Fibroblast of gingiva (primary cell): ENCODE measurements at places on chromosomes 16 and 17.

GRCh38 chr17:13306310-13306962 is 288.6 kb upstream of the ELAC2 start:
- peak; percentile 73 for DNase-seq

DNA sequence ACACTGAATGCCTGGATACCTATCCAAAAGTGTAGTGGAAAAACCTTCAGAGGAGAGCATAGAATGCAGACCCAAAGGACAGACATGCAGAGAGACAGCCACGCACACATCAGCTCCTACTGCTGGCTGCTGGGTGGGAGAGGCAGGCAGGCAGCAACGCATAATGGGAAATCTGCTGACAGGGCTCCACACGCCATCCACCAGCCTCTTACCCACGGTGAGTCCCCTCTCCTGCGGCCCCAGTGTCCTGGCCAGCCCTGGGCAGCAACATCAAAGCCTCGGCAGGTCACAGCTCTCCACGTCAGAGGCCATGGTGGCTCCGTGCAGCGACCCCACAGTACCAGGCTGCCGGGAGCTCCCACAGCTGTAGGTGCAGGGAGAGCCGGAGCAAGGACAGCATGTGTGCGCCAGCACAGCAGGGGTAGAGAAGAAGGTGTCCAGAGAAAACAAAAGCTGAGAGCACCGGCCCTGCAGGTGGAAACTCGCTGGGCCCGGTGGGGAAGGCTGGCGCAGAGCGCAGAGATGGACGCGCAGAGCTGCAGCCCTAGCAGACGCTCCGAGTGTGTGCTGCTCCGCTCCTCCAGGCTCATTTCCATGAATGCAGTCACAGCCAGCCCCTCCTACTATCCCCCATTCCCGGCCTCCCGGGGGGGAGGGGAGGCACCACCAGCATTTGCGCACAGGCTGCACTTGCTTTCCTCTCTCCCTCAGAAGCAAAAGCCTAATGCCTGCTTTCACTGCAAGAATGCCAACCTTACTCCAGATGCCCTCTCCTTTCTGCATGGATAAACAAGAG is 58.9 kb downstream of the CYTH1 start:
- no peak for DNase-seq

DNA sequence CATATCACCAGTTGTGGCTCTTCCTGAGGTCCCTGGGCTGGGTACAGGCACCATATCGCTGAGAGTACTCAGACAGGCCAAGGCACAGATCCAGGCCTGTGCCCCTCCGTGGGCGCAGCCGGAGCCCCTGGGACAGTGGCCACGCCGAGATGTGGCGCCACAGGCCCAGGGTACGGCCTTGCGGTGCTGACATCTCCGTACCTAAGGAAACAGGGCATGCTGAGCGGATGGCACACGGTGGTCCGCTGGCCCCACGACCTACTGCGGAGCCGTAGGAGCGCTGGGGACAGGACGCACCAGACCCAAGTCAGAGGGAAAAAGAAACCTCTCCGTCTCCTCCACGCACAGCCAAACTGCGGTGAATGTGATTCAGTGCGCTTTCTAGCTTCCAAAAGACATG is 26.5 kb downstream of the NDUFAF8 start:
- no peak for DNase-seq

- no peak for DNase-seq
Observed at GRCh38 chr17:76013377-76013932, 12.8 kb downstream of the CDK3 start.

DNA sequence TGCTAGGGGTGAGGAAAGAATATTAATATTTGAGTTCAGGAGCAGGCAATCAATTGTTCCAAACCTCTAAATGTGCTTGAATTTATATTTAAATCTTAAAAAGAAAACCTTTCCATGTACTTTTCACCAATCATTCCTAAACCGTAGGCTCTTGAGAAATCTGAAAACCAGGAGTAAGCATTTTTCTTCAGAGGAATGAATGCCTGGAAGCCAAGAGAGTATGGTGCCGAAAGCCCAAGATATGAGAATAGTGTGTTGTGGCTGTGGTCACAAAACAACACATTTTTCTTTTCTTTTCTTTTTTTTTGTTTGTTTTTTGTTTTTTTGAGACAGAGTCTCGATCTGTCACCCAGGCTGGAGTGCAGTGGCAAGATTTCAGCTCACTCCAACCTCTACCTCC is 37.6 kb downstream of the TEX2 start:
- no peak for DNase-seq

GRCh38 chr17:2179615-2180295 is 123.8 kb downstream of the SMG6 start:
- DNase-seq: peak; percentile 95
